T-helper 17 cell (primary cell): ENCODE measurements at places on chromosomes 2 and 18.

DNA sequence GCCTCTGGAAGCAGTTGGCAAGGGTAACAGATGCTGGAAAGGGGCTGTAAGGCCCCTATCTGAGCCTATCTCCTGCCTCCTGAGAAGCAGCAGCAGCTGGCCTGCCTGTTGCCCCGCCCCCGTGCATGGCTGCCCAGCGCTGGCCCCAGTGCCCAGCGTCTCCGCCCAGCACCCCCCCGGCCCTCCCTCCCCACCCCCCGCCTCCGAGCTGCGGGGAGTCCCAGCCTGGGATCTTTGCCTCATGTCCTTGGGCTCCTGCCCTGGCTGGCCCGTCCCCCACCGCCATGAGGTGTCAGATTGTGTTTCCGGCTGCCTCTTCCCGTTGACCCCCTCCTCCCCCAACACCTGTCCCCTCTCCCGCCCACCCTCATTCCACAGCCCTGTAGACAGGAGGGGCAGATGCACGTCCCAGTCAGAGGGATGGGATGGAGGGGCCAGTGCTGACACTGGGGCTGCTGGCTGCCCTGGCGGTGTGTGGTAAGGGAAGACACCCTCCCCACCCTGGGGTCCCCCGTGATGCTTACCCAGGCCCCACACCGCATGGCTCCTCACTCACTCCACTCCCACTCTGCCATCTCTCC, at the start of gene CHRND:
Gene CHRND, plus strand, starts transcription at position 370 of the 581 bp plus-strand sequence. Its CDS starts 56 bp downstream, at position 426.
- H3K36me3 ChIP-seq: peaks cover 5% of the 10 kb centered on the region
- H3K4me3 ChIP-seq: no peak within 1 kb of the TSS
- no peak for DNase-seq

DNA sequence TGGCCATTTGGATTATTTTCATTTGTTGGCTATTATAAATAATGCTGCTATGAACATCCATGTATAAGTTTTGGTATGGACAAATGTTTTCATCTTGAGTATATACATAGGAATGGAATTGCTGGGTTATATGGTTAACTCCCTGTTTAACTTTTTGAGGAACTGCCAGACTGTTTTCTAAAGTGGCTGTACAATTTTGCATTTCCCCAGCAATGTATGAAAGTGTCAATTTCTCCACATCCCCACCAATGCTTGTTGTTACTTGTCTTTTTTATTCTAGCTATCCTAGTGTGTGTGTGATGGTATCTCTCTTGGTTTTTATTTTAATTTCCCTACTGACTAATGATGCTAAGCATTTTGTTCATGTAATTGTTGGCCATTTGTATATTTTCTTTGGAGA, 90.6 kb upstream of the CYP26B1 start:
- H3K36me3 ChIP-seq: peaks cover 2% of the 10 kb centered on the region
- H3K27me3 ChIP-seq: no peaks in the 10 kb centered on the region
- DNase-seq: no peak
- no peak overlapping the region for H3K4me3 ChIP-seq
- peaks cover 14% of the 10 kb centered on the region for H3K4me1 ChIP-seq
- H3K27ac ChIP-seq: no peak overlapping the region

GRCh38 chr2:51247252-51247805, 215.4 kb upstream of the NRXN1 start:
- H3K36me3 ChIP-seq: no peaks in the 10 kb centered on the region
- H3K4me3 ChIP-seq: no peak overlapping the region
- no peak for DNase-seq
- H3K27me3 ChIP-seq: no peaks in the 10 kb centered on the region
- H3K27ac ChIP-seq: no peak overlapping the region

GRCh38 chr2:12006850-12007249, 260.4 kb downstream of the LPIN1 start:
- no peaks in the 10 kb centered on the region for H3K36me3 ChIP-seq
- no peak for DNase-seq
- H3K4me1 ChIP-seq: peaks cover 18% of the 10 kb centered on the region
- no peak overlapping the region for H3K27ac ChIP-seq

DNA sequence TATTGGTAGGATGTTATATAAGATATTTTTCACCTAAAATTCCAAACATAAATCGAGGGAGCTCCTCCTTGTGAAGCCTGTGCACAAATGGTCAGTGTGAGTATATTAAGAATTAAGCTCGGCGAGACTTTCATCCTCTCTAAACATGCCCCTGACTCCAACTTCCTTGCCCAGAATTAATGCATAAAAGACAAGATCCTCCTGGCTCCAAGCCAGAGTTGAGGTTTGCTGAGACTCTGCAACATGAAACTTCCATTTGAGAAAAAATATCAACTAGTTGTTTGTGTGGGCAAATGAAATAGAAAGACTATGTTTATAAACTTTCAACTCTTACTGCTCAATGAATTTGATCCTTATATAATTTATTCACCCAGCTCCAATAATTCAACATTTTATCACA, 68.1 kb downstream of the CCDC178 start:
- no peaks in the 10 kb centered on the region for H3K36me3 ChIP-seq
- DNase-seq: no peak
- no peaks in the 10 kb centered on the region for H3K27me3 ChIP-seq
- no peak overlapping the region for H3K4me3 ChIP-seq
- no peak overlapping the region for H3K27ac ChIP-seq

- H3K4me3 ChIP-seq: no peak overlapping the region
- DNase-seq: no peak
- no peaks in the 10 kb centered on the region for H3K27me3 ChIP-seq
- peaks cover 8% of the 10 kb centered on the region for H3K36me3 ChIP-seq
These were observed 143.2 kb downstream of the RHBDD1 start for GRCh38 chr2:226979004-226979403.

- no peaks in the 10 kb centered on the region for H3K27me3 ChIP-seq
- no peaks in the 10 kb centered on the region for H3K36me3 ChIP-seq
- no peak for DNase-seq
- H3K4me3 ChIP-seq: no peak overlapping the region
- H3K4me1 ChIP-seq: no peaks in the 10 kb centered on the region
- H3K27ac ChIP-seq: no peak overlapping the region
These were observed 525.0 kb downstream of the SLC4A3 start for GRCh38 chr2:220152281-220152935.

GRCh38 chr2:99573634-99574251, 83.9 kb upstream of the REV1 start:
- H3K36me3 ChIP-seq: no peaks in the 10 kb centered on the region
- H3K4me3 ChIP-seq: no peak overlapping the region
- H3K27ac ChIP-seq: peak overlapping the region; percentile 32
- no peak for DNase-seq
- H3K27me3 ChIP-seq: peaks cover 9% of the 10 kb centered on the region
- peaks cover 4% of the 10 kb centered on the region for H3K4me1 ChIP-seq

- H3K4me1 ChIP-seq: peaks cover 21% of the 10 kb centered on the region
- no peak overlapping the region for H3K4me3 ChIP-seq
- no peaks in the 10 kb centered on the region for H3K27me3 ChIP-seq
- H3K36me3 ChIP-seq: peaks cover 3% of the 10 kb centered on the region
These were observed 9.7 kb upstream of the SFXN5 start for GRCh38 chr2:73081181-73081671.

DNA sequence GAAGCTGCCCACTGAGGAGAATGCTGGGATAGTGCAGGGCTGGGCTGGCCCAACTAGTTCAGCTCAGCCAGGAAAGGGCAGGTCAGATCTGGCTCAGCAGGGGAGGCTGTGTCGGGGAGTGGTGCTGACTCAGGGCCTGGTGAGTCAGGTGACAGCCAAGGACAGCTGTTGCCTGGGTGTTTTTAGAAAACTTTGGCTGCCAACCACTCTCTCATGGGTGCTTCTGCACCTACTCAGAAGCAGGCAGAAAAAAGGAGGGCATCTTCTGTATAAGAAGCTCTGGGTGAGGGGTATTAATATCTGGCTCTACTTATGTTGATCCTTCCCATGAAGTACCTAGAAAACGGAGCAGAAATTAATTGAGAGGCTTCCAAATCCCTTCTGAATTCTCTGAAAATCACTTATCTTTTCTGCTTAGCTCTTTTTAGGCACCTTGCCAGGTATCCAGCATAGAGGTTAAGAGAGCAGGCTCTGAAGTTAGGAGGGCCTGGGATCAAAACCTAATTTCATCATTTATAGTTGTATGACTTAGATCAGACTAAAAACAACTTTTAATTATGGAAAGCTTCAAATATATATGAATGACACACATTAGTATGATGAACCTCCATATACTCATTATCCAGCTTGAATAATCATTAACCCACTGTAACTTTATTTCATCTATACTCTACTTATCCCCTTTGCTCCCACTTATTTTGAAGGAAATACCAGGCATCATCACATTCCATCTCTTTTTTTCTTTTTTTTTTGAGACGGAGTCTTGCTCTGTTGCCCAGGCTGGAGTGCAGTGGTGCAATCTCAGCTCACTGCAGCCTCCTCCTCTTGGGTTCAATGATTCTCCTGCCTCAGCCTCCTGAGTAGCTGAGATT, 15.5 kb upstream of the RAB10 start:
- peaks cover 4% of the 10 kb centered on the region for H3K4me1 ChIP-seq
- DNase-seq: no peak
- H3K4me3 ChIP-seq: no peak overlapping the region
- H3K27me3 ChIP-seq: no peaks in the 10 kb centered on the region
- no peaks in the 10 kb centered on the region for H3K36me3 ChIP-seq

DNA sequence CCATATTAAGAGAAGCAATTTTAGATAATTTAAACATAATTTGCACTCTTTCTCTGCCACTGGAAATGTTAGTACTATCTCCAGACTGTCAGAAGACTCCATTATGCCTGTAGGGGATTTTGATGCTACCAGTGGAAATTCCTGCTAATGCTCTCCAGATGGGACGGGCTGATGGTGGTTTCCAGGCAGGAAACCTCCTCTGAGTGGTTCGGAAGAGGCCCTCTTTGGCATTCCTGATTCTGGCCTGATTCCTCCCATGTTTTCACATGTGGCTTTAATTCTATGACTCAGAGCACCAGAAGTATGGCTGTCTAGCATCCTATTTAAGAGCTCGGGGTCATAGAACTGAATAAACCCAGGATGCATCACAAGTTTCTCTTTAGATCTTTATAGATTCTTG, 70.9 kb upstream of the ST6GAL2 start:
- H3K36me3 ChIP-seq: no peaks in the 10 kb centered on the region
- H3K4me1 ChIP-seq: no peaks in the 10 kb centered on the region
- no peak overlapping the region for H3K4me3 ChIP-seq
- no peak overlapping the region for H3K27ac ChIP-seq

- H3K4me3 ChIP-seq: no peak overlapping the region
- no peak for DNase-seq
- peaks cover 12% of the 10 kb centered on the region for H3K4me1 ChIP-seq
These were observed 11.7 kb downstream of the PSTPIP2 start for GRCh38 chr18:46060359-46060841.

DNA sequence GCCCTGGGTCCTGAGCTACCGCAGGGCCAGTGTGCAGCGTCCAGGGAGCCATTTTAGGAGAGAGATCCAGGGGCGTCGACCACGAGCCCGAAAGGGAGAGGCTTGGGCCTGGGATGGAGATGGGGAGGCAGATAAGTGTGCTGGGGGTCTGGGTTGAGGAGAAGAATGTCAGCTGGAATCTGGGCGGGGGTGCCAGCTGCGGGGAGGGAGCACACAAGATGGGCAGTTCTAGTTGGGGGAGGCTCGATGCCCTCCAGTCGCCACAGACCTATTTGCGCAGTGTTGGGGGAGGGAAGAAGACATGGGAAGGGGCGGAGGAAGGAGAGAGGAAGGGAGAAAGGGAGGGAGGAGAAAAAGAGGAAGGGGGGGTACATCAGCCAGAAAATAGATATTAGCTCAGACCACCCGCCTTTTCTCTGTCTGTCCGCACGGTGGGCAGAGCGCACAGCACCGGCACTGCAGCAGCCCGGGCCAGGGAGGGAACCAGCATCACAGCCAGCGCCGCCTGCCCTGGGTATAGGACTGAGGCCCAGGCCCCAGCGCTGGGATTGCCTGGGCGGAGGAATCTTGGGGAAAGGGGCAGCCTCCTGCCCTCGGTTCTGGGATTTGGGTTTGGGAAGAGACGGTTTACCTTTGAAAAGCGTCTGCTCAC, 1.9 kb upstream of the HOXD11 start:
- H3K27ac ChIP-seq: peak overlapping the region; percentile 1
- no peak overlapping the region for H3K4me3 ChIP-seq
- DNase-seq: no peak
- H3K4me1 ChIP-seq: peaks cover 11% of the 10 kb centered on the region
- peaks cover 5% of the 10 kb centered on the region for H3K36me3 ChIP-seq
- H3K27me3 ChIP-seq: peaks cover 80% of the 10 kb centered on the region

GRCh38 chr2:28927878-28928277, 33.4 kb downstream of the WDR43 start:
- H3K4me1 ChIP-seq: peaks cover 9% of the 10 kb centered on the region
- no peak overlapping the region for H3K4me3 ChIP-seq
- H3K27me3 ChIP-seq: no peaks in the 10 kb centered on the region
- H3K36me3 ChIP-seq: peaks cover 22% of the 10 kb centered on the region
